ENCODE measurements at places on chromosomes 1 and 21. TPM values are rescaled to one million over a fixed set of nuclear protein-coding genes. Genes with fewer than 3 reads are reported as not detected.

SLC22A15 gene
- total RNA-seq: 0.12 TPM

TFF1 gene
- not detected for total RNA-seq

YBX1 gene
- 1,773 TPM for total RNA-seq

MLLT11 gene
- 3.6 TPM for total RNA-seq

NAV1 gene
- 1.2 TPM for total RNA-seq

KCNJ9 gene
- total RNA-seq: not detected

CLCA4 gene
- total RNA-seq: not detected

TCHH gene
- not detected for total RNA-seq

THEM5 gene
- not detected for total RNA-seq

TMEM82 gene
- total RNA-seq: not detected
